Hepatic stellate cell (primary cell): ENCODE measurements at places on chromosomes 12 and 14.

DNA sequence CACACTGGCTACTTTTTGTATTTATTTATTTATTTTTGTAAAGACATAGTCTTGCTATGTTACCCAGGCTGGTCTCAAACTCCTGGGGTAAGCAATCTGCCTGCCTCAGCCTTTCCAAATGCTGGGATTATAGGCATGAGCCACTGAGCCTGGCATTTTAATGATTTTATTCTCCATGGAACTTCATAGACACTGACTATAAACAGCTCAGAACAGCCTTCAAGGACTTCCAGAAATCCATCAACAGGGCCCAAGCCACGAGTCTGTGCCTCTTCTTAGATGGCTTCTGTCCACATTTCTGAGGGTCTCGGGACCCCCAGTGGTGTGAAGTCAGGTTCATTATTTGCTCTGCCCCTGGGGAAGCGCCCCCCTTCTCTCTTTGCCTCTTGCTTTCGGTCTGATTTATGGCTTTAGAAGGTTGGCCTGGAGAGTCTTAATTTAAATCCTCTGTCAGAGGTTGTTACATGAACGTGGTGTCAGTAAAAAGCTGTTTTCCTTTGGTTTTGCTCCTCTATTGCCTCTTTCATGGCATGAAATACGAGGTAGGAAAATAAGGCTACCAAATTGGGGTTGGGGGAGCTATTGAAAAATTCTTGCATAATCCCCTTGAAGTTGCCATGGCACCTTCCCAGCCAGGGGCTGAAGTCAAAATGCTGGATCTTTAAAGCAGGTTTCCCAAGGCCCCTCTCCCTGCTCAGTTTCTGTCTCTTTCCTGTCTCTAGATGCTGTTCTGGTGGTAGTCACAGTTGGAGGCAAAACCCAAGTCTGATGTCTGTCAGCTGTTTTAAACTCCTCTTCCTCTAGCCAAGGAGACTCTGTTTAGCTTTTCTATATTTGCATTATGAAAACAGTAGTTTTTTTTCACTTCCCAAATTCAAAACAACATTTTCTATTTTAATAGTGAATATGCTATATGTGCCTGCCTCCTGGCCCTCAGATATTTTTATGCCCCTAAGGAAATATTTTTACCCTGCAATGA lies 129.4 kb downstream of the SMOC1 start:
- no peak for DNase-seq

DNA sequence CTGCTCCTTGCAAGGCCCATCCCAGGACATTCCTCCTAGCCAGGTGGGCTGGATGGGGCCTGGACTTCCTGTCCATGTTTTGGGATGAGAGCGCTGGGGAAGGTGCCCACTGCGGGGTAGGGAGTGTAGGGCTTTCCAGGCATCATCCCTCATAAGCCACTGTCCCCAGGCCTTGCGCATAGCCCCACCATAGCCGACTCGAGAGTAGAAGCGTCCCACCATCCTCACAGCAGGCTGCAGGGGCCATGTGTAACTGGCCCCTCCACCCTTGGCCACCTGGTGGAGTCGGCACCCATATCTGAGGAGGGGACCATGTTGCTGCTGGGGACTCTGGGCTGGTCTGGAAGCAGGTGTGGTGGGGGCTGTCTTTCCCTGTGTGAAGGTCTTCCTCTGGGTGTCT lies 30.5 kb downstream of the SH2B3 start:
- no peak for DNase-seq

DNA sequence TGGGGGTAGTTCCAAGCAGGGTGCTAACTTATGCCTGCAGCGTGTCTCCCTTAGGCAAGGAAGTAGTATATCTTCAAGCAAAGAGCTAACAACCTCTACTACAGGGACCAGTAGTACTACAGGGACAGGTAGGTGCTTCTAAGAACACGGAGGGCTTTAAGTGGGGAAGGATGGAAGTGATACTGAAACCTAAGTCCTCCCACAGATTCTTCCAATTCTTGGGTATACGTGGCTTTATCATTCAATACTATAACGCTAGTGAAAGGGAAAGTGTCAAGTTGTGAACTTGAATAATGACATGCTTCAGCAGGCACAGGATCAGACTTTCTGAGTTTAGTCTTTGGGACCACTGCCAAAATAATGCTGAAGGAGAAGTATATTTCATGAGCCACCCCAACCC lies 241.7 kb downstream of the CEP128 start:
- no peak for DNase-seq

DNA sequence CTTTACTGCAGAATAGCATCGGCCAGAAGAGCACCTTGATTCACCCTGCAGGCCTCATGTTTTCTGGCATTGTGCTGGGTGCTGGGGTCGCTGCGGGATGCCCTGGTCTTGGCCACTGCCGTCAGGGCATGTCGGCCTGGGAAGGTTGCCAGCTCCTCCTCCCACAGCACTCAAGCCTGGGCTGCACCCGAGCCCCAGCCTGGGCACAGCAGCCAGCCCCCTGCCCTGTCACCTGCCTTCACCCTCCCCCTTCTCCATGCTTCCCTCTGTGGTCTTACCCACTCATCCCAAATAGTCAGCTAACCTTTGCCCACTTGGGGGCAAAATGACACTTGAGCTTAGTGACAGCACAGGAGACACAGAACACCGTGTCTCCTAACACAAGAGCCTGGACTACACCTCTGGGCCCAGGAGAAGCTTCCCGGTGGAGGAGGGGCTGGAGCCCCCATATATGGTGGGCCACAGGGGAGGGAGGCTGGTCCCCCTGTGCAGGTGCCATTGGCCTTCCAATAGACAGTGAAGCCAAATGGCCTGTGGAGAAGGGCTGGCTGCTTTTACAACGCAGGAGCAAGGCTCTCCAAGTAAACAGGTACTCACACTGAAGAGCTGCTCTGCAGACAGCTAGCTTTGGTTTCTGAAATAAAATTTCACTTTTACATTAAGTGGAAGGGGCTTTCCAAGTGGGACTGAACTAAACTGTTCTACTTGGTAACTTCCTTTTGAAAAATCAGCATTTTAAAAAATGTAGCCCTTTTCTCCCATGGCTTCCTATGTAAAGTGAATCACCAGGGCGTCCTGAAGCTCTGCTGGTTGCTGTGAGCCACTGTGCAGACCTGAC lies 51.2 kb upstream of the AMN start:
- DNase-seq, result no peak
